ENCODE measurements at places on chromosomes 5 and 9. TPM values are rescaled to one million over a fixed set of nuclear protein-coding genes. Genes with fewer than 3 reads are reported as not detected.

- H3K27ac ChIP-seq: no peak overlapping the region
- H3K4me1 ChIP-seq: no peaks in the 10 kb centered on the region
- no peaks in the 10 kb centered on the region for H3K36me3 ChIP-seq
- no peak for DNase-seq
These were observed 251.4 kb upstream of the TRIM32 start for GRCh38 chr9:116435706-116436105.

- no peak overlapping the region for H3K4me3 ChIP-seq
- peaks cover 7% of the 10 kb centered on the region for H3K4me1 ChIP-seq
- H3K36me3 ChIP-seq: no peaks in the 10 kb centered on the region
- peaks cover 4% of the 10 kb centered on the region for H3K27me3 ChIP-seq
These were observed 13.8 kb downstream of the ABO start for GRCh38 chr9:133261103-133261752.

DNA sequence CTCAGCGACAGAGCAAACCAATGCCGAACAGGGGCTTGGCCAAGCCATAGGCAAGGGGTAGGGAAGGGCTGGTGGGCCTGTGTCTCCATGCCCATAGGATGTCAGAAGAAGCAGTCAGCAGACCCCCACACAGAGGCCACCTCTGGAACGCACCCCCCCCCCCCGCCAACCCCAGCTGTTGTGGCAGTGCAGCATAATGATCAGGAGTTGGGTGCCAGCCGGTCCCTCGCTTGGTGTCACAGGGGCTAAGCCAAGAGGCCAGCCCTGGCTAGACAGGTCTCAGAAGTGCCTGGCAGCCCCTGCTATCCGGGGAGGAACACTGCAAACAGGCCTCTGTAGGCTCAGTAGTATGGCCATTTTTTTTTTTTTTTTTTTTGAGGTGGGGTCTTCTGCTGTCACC is 3.7 kb upstream of the MXD3 start:
- H3K27ac ChIP-seq: no peak overlapping the region
- DNase-seq: no peak
- H3K27me3 ChIP-seq: no peaks in the 10 kb centered on the region
- H3K4me1 ChIP-seq: peaks cover 27% of the 10 kb centered on the region
- H3K36me3 ChIP-seq: peaks cover 6% of the 10 kb centered on the region

DNA sequence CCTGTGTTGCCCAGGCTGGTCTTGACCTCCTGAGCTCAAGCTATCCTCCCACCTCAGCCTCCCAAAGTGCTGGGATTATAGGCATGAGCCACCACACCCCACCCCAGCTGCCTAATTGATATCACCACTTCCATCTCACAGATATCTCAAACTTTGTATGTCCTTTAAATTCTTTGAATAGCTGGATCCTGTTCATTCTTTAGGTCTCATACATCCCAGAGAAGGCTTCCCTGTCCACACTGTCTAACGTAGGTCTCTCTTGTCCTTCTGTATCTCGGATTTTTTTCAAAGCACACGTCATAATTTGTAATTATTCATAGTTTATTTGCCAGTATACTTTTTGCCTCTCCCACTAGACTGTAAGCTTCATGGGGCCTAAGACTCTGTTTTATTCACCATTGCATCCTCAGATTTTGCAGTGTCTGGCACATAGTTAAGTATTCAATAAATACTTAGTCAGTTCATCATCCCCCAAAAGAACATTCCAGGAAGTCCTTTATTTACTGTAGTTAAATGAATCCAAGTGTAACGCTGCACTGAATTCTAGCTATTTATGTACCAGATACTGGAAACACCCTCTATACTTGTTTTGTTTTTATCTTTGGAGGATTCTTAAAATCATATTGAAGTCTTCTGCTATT is 10.5 kb downstream of the ARSK start:
- H3K27me3 ChIP-seq: no peaks in the 10 kb centered on the region
- H3K36me3 ChIP-seq: peaks cover 16% of the 10 kb centered on the region
- no peak overlapping the region for H3K4me3 ChIP-seq
- H3K27ac ChIP-seq: no peak overlapping the region

DNA sequence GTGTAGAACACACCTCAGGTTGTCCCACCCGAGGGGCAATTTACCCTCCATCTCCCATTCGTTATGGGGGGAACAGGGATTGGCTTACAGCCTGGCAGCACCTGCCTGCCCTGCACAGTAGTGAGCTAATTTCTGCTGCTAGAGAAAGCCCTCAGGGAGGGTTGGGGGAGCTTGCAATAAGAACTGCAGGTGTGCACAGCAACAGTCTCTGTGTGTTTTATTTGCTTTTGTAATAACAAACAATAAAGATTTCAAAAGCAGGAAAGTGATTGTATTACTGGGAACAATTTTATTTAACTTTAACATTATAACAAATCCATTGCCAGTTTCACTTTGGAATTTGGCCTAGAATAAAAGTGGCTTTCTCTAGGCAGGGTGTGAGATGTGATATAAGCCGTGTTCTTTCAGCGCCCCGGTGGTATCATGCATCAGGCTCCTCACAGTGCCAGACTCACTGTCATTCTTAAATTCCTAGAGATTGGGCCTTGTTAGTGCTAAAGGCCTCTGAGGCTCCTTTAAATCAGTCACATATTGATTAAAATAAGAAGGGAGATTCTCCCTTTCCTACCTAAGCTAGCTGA is 81.1 kb downstream of the RMI1 start:
- no peak overlapping the region for H3K27ac ChIP-seq
- H3K27me3 ChIP-seq: no peaks in the 10 kb centered on the region
- DNase-seq: no peak
- H3K4me3 ChIP-seq: no peak overlapping the region
- H3K4me1 ChIP-seq: no peaks in the 10 kb centered on the region

GRCh38 chr5:128081111-128081851 is 2.3 kb upstream of the SLC12A2 start:
- no peaks in the 10 kb centered on the region for H3K27me3 ChIP-seq
- peaks cover 49% of the 10 kb centered on the region for H3K4me1 ChIP-seq
- peak overlapping the region; percentile 94 for H3K27ac ChIP-seq
- H3K36me3 ChIP-seq: no peaks in the 10 kb centered on the region
- DNase-seq: no peak

GRCh38 chr5:14173377-14174229 is 30.5 kb downstream of the TRIO start:
- no peaks in the 10 kb centered on the region for H3K27me3 ChIP-seq
- no peaks in the 10 kb centered on the region for H3K36me3 ChIP-seq
- H3K4me1 ChIP-seq: peaks cover 53% of the 10 kb centered on the region
- no peak for DNase-seq
- no peak overlapping the region for H3K27ac ChIP-seq
- H3K4me3 ChIP-seq: no peak overlapping the region

- no peak overlapping the region for H3K27ac ChIP-seq
- DNase-seq: no peak
- no peaks in the 10 kb centered on the region for H3K27me3 ChIP-seq
- no peaks in the 10 kb centered on the region for H3K36me3 ChIP-seq
- H3K4me1 ChIP-seq: no peaks in the 10 kb centered on the region
These were observed 315.5 kb downstream of the TRPM3 start for GRCh38 chr9:70805949-70806348.

- no peaks in the 10 kb centered on the region for H3K4me1 ChIP-seq
- H3K4me3 ChIP-seq: no peak overlapping the region
- no peak for DNase-seq
- H3K36me3 ChIP-seq: no peaks in the 10 kb centered on the region
- no peak overlapping the region for H3K27ac ChIP-seq
- H3K27me3 ChIP-seq: no peaks in the 10 kb centered on the region
These were observed 137.0 kb downstream of the MRPS30 start for GRCh38 chr5:44945743-44946142.

DNA sequence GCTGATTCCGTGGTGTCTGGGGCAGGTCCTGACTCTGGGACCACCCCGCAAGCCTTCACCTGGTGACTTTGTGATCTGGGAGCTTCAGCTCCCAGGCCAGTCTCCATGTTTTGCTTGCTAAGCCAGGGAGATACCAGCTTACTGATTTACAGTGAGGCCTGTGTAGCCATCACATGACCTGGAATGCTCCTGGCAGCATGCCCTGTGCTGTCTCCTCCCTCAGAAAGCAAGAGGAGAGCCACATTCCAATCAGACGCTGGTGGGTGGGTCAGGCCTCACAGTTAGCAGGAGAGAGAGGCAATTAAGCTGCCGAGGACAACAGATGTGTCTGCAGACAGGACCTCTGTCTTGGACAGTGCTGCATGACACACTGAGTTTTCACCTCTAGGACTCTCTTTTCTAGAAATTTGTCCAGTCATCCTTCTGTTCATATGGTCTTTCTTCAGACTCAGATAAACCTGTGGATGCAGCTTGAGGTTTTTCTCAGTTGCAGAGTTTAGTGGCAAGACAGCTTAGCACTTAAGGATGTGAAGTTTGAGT is 24.4 kb upstream of the GRPEL2 start:
- peak; percentile 88 for DNase-seq
- H3K27me3 ChIP-seq: no peaks in the 10 kb centered on the region
- peaks cover 9% of the 10 kb centered on the region for H3K36me3 ChIP-seq
- H3K4me3 ChIP-seq: no peak overlapping the region

- H3K27me3 ChIP-seq: no peaks in the 10 kb centered on the region
- peaks cover 74% of the 10 kb centered on the region for H3K4me1 ChIP-seq
- H3K27ac ChIP-seq: no peak overlapping the region
- peaks cover 57% of the 10 kb centered on the region for H3K36me3 ChIP-seq
These were observed 290.6 kb downstream of the AOPEP start for GRCh38 chr9:95017062-95017461.

- H3K4me3 ChIP-seq: no peak overlapping the region
- no peaks in the 10 kb centered on the region for H3K27me3 ChIP-seq
- peaks cover 10% of the 10 kb centered on the region for H3K4me1 ChIP-seq
- H3K27ac ChIP-seq: no peak overlapping the region
- DNase-seq: no peak
- no peaks in the 10 kb centered on the region for H3K36me3 ChIP-seq
These were observed 94.0 kb downstream of the RAPGEF6 start for GRCh38 chr5:131541071-131541470.

GRCh38 chr9:97704851-97705250 is 7.7 kb upstream of the XPA start:
- no peaks in the 10 kb centered on the region for H3K36me3 ChIP-seq
- no peak for DNase-seq
- no peak overlapping the region for H3K4me3 ChIP-seq
- H3K4me1 ChIP-seq: no peaks in the 10 kb centered on the region

- H3K27me3 ChIP-seq: no peaks in the 10 kb centered on the region
- no peak overlapping the region for H3K4me3 ChIP-seq
- peak overlapping the region; percentile 48 for H3K27ac ChIP-seq
- peaks cover 31% of the 10 kb centered on the region for H3K4me1 ChIP-seq
- peaks cover 6% of the 10 kb centered on the region for H3K36me3 ChIP-seq
These were observed 43.7 kb downstream of the GLRX start for GRCh38 chr5:95778713-95779436.

DNA sequence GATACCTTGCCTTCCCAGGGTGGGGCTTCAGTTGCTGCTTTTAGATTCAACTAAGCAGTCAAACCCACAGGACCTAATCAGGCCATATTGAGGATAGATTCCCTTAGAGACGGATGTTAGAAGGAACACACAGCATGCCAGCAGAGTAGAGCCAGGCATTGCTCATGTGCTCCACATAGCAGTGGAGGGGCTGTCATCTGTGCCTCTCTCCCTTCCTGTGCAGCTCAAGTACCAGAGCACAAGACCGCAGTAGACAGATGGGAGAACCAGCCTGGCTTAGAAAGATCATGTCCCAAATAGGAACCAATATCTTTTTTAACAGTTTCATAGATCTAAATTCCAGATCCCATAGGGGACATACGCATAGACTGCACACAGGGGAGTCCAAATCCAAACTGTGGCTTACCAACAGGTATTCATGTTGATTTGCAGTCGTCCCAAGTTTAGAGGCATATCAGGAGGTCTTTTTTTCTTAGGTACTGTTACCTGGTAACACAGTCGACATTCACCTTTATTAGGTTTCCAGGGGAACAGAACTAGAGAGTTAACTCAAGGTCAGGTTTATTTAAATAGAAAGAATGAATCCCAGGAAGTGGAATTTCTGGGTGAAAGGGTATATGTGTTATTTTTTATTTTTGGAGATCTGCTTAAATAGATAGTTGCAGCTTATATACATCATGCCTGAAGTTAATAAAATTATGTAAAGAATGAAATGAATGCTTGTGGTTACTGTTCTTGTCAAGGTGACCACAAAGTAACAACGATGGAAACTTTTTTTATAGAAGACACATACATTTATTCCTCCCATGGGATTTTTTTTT is 43.5 kb upstream of the PCAT7 start:
- no peaks in the 10 kb centered on the region for H3K4me1 ChIP-seq
- DNase-seq: no peak
- no peaks in the 10 kb centered on the region for H3K36me3 ChIP-seq
- no peak overlapping the region for H3K4me3 ChIP-seq
- no peaks in the 10 kb centered on the region for H3K27me3 ChIP-seq

The RANBP3L gene
- 2.8 TPM for total RNA-seq

The GRK6 gene
- 59.4 TPM for total RNA-seq

The MEGF10 gene
- 0.30 TPM for total RNA-seq

The SCAI gene
- total RNA-seq: 22.3 TPM

The SLC6A7 gene
- not detected for total RNA-seq

The GOLM1 gene
- 16.7 TPM for total RNA-seq

The CAMK2A gene
- total RNA-seq: 1.3 TPM

The PCDHB13 gene
- 2.9 TPM for total RNA-seq

The PCDHGC3 gene
- 82.4 TPM for total RNA-seq

The EGFLAM gene
- total RNA-seq: 2.4 TPM

The SNCB gene
- not detected for total RNA-seq
